NCI-H69 (cell line): ENCODE measurements at places on chromosomes 2 and 18.

- DNase-seq: peak; percentile 97
Observed at GRCh38 chr18:38520786-38521185, 955.2 kb upstream of the CELF4 start.

GRCh38 chr2:239869272-239870155 is 155.6 kb downstream of the NDUFA10 start:
- no peak for DNase-seq

GRCh38 chr2:223737207-223737606 is 100.2 kb downstream of the AP1S3 start:
- no peak for DNase-seq

DNA sequence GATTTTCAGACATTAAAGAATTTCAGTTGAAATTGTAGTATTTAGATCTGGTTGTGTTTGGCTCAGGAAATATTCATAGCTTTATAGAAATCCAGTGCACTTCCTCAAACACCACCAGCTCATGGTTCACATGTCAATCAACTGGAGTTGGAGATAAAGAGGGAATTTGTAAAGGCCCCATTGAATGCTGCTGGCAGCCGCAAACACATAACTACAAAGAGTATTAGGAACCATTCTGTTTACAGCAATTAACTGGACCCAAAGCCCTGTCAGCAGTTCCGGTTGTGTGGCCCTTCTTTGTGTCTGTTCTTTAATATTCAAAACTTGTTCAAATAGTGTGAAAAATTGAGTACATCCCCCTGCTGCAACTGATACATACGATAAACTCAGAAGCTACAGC is 107.4 kb upstream of the LRRTM4 start:
- DNase-seq: no peak

DNA sequence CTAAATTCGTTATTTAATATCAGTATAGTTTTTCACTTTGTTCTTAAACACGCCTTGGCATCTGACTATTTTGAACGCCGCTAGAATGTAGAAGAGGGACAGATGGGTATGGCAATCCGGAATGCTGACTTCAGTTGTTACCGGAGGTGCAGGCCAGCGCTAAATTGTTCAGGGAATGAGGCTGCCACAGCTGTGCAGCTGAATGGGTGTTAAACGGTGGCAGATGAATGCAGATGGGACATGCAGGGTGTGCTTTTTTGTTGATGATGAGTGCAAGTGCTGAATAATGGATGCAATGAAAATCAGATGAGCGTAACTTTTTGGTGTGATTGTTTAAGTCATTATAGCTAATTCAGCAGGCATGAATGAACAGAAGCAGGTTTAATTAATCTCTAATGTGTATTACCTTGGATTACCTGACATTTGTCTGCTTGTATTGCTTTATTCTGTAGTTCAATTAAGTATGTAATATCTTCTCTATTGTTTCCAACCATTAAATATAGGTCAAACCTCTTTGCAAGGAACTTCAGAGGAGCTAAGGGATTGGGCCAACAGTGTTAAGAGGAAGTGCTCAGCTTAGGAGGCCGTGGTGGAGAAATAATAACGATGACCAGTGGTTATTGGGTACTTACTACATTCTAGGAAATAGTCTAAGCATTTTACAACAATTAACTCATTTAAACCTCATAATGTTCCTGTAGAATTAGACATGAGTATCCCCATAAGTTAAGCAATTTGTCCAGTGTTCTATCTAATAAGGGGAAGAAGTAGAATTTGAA is 11.9 kb upstream of the CREG2 start:
- no peak for DNase-seq

- no peak for DNase-seq
Observed at GRCh38 chr2:240089306-240089705, 36.0 kb upstream of the OR6B3 start.

GRCh38 chr2:17620841-17621240 is 80.3 kb downstream of the VSNL1 start:
- DNase-seq: no peak

DNA sequence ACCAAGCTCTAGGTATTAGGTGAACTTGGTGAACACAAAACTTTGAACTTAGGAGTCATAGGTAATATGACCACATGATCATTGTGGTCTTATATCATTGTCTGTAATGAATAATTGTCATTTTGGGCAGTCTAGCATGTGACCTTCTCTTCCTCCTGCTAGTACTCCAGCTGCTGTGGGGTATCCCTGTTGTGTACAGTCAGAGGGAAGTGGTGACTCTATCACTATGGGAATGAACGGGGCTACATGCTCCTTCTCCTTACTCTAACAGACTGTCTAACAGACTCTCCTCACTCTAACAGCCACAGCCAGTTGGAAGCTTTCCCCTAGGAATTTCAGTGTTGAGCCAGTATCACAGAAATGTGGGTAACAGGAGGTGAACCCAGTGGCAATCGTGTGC is 68.2 kb upstream of the NEDD4L start:
- DNase-seq: no peak

- no peak for DNase-seq
Observed at GRCh38 chr2:70426341-70426740, 124.5 kb upstream of the FAM136A start.

GRCh38 chr2:183291436-183291835 is 167.2 kb downstream of the NUP35 start:
- no peak for DNase-seq

GRCh38 chr2:241867776-241868420 is 1.6 kb upstream of the RTP5 start:
- peak; percentile 4 for DNase-seq

DNA sequence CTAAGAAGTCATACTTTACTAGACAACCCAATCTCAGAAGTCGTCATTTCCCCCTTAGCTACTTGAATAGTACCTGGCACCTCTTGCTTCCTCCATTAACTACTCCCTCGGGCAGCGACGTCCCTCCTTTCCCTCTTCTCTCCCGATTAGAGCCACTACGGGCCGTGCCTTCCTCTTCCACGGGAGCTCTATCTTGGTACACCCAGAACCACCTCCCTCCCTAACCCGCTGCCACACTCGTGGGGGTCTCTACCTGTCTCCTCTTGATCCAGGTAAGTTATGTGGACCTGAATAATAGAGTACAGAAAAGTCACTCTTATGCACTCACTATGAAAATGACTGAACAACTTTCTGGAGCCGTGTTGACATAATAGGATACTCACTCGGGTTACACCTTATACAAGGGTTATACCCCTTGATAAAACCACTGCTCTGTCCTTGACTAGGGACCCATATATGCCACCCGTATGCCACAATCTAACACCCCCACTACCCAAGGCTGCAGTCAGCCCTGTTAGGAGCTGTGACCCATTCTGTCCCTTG is 595 bp upstream of the HDHD2 start:
- DNase-seq: peak; percentile 77

GRCh38 chr2:239308661-239309397 is 92.0 kb downstream of the HDAC4 start:
- DNase-seq: no peak

- peak; percentile 55 for DNase-seq
Observed at GRCh38 chr2:175111200-175111657, 56.8 kb downstream of the ATF2 start.

- no peak for DNase-seq
Observed at GRCh38 chr18:60421356-60422118, 49.0 kb upstream of the MC4R start.

- no peak for DNase-seq
Observed at GRCh38 chr2:68749345-68749744, 14.7 kb downstream of the ARHGAP25 start.

DNA sequence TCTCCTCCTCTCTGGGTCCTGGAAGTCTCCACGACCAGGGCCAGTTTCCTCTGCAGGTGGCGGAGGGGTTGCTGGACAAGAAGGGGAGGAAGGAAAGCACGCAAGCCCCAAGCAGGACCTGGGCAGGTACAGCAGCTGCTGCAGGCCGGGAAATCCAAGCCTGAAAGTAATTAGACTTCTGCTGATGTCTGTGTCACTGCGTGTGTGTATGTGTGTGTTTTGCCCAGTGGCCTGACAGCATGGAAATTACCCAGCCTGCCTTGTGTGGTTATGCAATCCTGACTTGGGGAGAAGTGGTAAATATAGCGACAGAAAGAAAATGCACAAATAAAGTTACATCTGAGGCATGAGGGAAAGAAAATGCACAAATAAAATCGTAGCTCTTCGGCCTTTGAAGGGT is 121.8 kb upstream of the ZBTB14 start:
- DNase-seq: no peak

GRCh38 chr2:241569831-241570281 is 11.3 kb downstream of the BOK start:
- no peak for DNase-seq

- peak; percentile 49 for DNase-seq
Observed at GRCh38 chr2:208265371-208265800, 669 bp upstream of the PIKFYVE start.

DNA sequence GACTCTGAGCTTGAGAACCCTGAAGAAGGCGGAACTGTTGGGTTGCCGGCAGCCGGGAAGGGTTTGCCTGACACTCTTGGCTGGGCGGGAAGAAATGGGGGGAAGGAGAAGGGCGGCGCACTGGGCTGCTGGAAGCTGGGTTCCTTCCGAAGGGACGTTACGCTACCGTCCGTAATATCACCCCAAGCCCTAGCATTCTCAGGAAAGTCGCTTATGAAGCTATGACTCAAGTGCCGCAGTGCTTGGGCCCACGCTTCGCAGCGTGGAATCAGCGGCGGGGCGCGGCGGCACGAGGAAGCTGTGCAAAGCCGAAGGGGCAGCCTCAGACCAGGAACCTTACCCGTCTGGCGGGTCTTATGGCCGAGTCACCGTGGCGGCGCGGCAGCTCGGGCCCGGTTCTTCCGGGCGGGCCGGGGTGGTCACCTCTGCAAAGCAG is 50.2 kb upstream of the SIGLEC15 start:
- DNase-seq: no peak

GRCh38 chr2:220708366-220708765 is 863.7 kb downstream of the EPHA4 start:
- no peak for DNase-seq

GRCh38 chr2:204917089-204917701 is 371.9 kb downstream of the PARD3B start:
- no peak for DNase-seq

DNA sequence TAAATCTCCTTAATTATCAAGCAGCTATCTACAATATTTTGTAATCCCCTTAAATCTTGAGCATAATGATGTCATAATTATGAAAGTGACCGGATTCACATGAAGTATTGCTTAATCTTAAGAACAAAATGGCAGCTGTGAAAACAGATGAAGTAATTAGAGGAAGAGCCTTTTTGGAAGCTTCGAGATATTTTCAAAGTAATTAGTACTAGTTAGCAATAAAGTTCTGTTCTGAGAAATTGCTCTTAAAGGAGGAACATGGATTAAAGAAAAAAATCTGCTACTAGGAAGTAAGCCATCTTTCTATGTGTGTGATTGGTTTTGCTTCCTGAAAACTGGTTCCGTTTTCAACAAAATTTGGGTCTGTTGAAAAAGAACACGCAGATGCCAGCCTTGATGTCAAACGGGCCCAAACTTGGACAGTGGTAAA is 18.3 kb downstream of the CLUL1 start:
- no peak for DNase-seq

DNA sequence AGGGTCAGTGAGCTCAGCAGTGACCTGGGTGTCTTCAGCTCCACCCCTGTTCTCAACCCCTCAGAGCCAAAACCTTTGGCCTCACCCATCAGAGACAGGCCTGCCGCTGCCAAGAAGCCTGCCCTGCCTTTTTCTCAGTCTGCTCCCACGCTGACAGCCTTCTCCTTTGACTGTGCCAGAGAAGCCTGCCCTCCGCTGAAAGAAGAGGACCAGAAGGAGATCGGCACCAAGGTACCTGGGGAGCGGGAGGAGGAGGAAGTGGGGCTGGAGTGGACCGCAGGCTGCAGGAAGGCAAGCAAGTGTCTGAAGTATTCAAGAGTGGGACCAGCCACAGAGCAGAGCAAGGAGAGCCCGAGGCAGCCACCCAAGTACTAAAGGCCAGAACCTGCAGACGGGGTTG is 33.2 kb downstream of the TOGARAM2 start:
- DNase-seq: no peak

DNA sequence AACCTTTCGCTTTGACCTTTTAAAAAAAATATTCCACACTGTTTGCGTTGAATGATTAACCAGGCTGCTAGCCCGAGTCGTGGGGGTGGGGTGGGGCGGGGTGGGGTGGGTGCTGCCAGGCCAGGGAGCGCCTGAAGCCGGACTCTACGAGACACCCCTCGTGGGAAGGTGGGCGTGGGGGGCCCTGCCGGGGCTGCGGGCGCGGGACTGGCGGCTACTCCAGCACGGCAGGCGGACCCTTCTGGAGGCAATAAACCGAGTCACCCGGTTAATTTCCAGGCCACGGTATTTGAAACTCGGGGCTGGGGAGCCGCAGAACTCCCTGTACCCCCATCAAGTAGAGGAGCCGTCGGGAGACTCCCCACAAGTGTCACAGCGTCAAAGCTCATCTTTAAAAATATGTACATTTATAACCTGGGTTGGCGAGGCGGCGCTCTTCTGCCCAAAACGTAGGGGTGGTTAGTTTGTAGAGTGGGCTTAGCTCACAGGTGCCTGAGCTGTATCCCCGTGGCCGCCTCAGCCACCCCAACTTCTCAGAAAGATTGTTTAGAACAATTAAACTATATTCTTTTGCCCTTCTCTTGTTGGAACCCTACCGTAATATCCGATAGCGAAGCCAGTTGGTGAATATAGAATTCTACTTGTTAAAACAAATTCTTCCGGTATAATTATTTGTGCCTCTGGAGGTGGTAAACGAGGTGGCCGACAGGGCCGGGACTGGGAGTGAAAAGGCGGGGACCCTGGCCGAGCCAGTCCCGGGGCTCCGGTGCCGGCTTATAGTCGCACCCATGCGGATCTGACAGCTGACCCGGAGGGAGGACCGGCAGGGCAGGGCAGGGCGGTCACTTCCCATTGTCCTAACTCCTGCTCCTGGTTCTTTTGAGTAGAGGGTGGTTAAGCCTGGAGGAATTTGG is 1.4 kb downstream of the B3GNT2 start:
- peak; percentile 50 for DNase-seq

- DNase-seq: no peak
Observed at GRCh38 chr2:106296182-106296815, 102.2 kb upstream of the UXS1 start.

GRCh38 chr18:75624869-75625268 is 197.4 kb upstream of the SMIM21 start:
- no peak for DNase-seq

- DNase-seq: peak; percentile 32
Observed at GRCh38 chr18:47485221-47485797, 233.8 kb upstream of the SKOR2 start.

GRCh38 chr2:222296911-222297599 is 1.7 kb downstream of the PAX3 start:
- no peak for DNase-seq

DNA sequence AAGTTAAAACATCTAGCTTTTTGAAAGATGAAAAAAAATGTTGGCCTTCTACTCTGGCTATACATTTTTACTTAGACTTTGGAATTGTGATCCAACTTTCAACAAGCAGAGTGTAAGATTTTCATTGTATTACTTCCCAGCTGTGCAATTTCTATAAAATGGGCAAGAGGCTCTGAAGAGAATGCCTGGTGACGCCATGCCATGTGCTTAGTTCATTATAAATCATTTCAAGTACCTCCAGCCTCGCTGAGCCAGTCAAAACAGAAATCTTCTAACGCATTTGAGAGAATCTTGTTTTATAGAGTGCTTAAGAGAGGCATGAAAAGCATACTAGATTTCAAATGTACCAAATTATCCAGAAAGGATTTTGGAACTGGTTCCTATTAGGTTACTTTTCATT is 10.1 kb upstream of the STK17B start:
- peak; percentile 53 for DNase-seq

GRCh38 chr2:120221616-120222015 is 1.6 kb downstream of the TMEM185B start:
- DNase-seq: no peak
